Ecto neural progenitor cell (in vitro differentiated cells): ENCODE measurements at places on chromosomes 13 and 19.

- DNase-seq: no peak
Measured at GRCh38 chr13:98575904-98576199, 1.1 kb downstream of the STK24 start.

DNA sequence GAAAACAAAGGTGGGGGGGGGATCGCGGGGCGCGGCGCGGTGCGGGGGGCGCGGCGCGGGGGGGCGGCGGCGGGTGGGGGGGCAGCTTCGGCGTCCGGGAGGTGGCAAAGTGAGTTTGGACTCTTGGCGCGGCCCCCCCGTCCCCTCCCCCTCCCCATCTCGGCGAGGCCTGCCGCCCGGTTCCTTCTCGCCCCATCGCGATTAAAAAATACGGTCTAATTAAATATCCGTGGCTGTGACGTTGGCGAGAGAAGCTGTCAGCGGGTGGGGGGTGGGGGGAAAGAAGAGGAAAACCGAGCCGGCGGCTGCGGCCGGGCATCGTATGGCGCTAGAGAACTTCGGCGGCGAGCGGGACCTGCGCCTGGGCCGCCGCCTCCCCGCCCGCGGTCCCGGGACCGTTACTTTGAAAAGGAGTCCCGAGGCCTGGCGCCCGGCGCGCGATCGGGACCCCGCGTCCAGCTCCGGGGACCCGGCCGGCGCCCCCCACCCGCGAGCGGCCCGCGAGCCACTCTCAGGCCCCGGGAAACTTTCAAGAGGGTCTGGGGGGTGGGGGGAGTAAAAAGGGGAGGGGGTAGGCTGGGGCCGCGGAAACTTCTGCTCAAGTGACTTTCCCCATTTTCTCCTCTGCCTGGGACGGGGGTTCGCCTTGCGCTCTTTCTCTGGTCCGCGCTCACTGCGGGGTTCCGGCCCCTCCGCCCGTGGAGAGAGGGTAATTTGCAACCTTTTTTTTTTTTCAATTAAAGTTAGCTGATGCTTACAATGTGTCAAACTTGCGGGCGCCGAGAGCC, 146.3 kb upstream of the ZNF536 start:
- no peak for DNase-seq

- DNase-seq: peak; percentile 48
Measured at GRCh38 chr19:54415901-54416673, 823 bp downstream of the TTYH1 start.

- no peak for DNase-seq
Measured at GRCh38 chr13:32824675-32825074, 191.5 kb upstream of the KL start.

GRCh38 chr19:4375164-4376027, 25.0 kb downstream of the SH3GL1 start:
- no peak for DNase-seq
